Hematopoietic multipotent progenitor cell treated with erythropoietin and hydrocortisone succinate and interleukin-3 and kit ligand, for 15 days (in vitro differentiated cells): ENCODE measurements at places on chromosomes 5 and 9.

DNA sequence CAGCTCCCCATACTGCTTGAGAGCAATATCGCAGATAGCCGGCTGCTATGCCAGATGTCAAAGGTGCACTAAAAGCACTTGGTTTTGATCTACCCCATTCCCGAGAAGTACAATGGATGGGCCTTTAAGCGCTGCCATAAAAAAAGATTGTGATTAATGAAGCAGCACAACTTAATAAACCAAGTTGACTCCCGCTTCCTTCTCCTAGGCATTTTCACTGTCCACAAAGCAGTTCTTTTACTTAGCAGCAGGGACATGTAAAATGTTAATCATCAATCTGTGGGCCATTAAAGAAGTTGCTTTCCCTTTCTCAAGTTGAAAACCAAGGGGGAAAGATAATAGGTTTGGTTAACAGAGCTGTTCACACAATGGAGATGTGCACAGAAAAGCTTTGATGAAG is 176.4 kb downstream of the TRPM6 start:
- DNase-seq = no peak

DNA sequence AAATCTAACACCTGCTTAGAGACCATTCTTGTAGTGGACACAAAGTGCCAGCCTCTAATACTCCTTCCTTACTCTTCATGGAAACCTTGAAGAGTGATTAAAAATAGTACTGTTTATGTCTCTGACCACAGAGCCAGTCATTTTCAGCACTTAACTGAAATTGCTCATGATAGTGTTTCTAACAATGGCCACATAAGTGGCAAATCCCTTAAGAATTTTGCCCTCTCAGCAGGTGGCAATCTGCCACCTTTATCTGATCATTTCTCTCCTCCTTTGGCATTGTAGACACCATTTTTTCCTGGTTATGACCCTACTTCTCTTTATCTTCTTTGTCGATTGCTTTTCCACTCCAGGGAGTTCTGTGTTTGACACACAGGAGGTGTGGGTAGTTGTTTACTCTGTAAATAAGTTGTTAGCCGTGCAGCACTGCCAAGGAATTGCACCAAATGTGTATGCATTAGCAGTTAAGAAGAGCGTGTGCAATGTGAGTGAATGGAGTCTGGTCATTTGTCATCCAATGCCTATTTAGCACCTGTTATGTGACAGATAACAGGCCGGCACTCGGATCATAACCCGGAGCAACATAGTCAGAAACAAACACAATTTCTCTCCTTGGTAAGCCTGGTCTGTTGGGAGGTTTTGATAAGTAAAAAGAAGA is 36.8 kb upstream of the STARD4 start:
- no peak for DNase-seq

- DNase-seq = no peak
Observed at GRCh38 chr5:66697796-66698564, 101.8 kb downstream of the MAST4 start.

DNA sequence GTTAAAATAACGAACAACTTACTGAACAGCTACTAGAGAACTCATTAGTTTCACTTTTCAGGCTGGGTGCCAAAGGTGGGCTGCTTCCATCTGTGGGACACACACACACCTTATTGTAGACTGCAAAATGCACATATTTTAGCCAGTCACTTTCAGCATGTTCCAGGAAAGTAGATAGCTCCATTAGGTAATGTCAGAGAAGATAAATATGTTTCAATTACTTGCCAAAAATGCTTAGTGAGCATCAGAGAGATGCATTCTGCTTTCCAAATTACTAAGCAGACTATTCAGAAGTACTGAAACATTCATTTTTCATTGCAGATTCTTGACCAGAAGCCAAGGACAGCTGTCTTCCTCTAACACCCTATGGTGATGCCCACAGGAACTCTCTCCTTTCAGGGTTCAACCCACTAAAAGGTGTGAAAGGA is 56.2 kb upstream of the APC start:
- DNase-seq = no peak

GRCh38 chr5:133981714-133982113 is 13.3 kb upstream of the C5orf15 start:
- no peak for DNase-seq

DNA sequence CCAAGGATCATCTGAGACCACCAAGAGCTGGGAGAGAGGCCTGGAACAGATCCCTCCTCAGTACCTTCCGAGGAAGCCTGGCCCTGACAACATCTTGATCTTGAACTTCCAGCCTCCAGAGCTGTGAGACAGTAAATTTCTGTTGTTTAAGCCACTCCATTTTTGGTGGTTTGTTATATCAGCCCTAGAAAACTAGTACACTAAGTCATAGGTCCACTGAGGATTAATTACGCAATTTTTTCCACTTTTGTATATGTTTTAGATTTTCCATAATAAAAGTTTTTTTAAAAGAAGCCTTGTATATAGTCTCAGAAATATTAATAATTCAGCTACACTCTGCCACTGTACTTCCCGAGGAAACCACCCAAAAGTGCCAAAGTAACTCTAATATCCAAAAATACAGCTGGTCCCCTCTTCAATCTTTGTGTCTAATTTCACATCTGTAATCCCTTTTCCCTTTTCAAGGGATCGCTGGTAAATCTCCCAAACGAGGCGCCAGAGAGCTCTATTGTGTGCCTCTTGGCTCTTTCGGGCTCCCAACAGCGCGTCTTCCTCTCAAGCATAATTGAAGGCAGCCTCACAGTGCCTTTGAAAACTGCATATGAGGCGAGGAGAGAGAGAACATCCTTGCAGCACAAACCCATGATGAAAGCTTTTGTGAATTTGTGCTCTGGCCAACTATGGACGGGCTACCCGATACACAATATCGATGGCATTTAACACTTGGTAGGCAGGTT is 32.7 kb downstream of the PRUNE2 start:
- no peak for DNase-seq

DNA sequence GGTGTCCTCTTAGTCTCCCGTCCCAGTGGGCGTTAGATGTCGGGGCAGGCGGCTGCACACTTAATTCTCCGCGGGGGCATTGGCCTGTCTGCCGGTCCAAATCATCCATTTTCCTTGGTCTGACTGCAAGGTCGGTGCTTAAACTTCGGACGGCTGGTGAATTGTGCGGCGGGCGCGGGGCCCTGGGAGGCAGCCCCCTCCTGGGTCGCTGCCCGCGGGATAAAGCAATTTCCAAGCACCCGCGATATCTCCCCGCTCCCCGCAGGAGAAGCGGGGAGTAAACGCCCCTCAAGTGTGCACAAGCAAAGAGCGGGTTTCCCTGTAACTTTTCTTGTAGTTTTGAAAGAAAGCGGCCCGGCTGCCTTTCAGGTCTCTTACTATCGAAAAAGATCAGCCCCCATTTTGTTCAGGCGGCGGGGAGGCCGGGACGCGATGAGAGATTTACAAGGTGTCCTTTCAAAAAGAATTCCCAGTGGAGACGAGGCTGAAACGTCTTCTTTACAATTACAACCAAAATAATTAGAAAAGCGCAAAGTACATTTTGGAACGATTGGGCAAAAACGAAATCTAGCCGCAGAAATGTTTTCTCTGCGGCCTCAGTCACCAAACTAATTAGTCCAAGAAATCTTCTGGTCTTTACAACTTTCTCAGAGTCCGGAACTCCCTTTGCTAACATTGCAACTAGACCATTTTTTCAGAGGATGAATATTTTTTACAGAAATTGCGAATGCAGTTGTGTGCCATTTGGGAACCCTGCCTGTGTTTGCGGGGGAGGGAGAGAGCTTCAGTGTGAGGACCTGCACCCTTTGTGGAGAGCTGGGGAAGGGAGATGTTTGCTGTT is 1.8 kb downstream of the IRX1 start:
- no peak for DNase-seq

GRCh38 chr5:132429463-132430440 is 60.2 kb downstream of the SLC22A5 start:
- no peak for DNase-seq

DNA sequence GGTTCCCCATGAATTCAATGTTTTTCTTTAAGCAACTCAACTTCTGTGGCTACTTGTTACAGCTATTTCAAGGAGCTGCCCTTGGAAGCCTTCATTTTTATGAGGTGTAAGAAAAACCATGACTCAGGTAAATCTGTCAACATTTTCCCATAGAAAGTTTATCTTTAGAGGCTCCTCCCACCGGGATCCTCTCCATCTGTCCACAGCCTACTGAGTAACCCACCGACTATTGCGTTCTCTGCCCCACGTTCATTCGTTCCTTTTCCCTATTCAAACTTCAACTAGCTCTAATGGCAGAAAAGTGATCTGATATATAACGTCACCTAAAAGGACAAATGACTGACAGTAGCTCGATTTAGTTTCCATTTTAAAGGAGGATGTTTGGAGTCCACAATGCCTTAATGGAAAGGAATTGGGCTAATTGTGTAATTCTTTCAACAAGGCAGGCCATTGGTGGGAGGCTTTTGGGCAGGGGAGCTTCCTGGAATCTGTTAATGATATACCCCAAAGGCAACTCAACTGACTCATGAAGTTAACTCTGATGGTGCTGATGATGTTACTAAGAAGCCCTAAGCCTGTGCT is 29.3 kb upstream of the NR3C1 start:
- DNase-seq = no peak

DNA sequence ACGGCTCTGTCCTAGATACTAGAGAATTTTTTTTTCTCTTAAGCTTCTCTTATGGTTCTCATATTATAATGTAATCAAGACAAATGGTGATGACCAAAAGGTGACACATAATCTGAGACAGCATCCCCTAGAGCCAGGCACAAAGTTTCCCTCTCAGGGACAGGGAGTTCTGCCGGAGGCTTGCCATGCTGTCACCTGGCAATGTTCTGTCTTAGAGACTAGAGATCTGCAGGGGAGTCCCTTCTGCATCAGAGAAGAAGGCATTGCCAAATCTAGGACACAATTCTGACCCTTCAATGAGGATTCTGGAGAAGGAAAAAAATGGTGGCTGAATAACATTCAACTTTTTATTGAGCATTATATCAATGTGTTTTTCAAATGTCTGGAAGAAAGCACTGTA is 261.2 kb upstream of the TRPC7 start:
- no peak for DNase-seq

DNA sequence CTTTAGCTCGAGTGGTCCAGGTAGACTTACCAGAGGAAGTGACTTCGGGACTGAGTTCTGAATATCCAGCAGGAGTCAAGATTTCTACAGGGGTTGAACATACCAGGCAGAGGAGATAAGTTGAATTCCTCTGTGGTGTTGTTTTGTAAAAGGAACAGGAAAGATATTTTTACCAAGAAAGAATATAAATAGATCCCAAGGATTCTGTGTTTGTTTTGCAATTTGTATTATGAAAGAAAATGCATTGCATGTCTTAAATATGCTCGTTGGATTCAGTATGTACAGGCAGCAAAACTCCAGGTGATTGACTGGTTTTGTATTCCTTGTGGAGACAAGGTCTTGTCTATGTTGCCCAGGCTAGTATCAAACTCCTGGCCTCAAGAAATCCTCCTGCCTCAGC is 197.8 kb downstream of the FRMD3 start:
- no peak for DNase-seq

DNA sequence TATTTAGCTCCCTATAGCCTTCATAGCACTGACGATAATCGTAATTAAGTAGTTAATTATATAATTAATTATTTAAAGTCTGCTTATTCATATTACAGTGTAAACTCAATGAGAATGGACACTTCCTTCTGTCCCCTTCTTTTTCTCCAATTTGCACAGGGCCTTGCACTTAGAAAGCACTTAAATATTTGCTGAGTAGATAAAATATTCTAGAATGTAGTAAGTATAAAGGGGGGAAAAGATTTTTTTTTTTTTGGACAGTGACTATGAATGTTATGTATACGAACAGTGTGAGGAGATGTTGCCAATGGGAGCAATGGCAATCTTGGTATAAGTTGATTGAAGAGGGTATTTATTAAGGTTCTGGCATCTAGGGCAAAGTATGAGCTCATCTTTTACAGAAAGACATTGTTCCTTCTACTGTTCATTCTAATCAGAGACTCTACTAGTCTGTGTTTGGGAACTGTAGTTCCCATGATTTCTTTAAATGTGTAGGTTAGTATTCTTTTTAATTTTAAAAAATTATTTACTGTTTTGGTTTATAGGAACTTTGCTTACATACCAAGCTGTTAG is 49.4 kb downstream of the YTHDC2 start:
- no peak for DNase-seq

DNA sequence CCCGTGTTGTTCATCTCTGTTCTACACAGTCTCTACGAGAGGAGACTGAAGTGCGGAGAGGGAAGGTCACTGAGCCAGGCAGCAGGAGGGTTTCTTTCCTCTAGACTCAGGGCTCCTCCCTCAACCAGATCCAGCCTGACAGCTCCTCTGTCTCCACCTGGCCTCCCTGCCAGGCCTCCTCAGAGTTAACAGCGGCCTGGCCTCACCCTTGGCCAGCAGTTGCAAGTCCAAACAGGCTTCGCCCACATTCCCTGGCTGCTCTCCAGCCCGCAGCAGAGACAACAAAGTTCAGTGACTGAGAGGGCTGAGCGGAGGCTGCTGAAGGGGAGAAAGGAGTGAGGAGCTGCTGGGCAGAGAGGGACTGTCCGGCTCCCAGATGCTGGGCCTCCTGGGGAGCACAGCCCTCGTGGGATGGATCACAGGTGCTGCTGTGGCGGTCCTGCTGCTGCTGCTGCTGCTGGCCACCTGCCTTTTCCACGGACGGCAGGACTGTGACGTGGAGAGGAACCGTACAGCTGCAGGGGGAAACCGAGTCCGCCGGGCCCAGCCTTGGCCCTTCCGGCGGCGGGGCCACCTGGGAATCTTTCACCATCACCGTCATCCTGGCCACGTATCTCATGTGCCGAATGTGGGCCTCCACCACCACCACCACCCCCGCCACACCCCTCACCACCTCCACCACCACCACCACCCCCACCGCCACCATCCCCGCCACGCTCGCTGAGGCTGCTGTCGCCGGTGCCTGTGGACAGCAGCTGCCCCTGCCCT is at the start of gene HRCT1:
Gene HRCT1 (plus strand): TSS at position 291 of the 768 bp plus-strand sequence. CDS start 86 bp downstream, at position 377.
- DNase-seq = no peak

- no peak for DNase-seq
Observed at GRCh38 chr9:1008216-1008615, 31.8 kb downstream of the DMRT3 start.

DNA sequence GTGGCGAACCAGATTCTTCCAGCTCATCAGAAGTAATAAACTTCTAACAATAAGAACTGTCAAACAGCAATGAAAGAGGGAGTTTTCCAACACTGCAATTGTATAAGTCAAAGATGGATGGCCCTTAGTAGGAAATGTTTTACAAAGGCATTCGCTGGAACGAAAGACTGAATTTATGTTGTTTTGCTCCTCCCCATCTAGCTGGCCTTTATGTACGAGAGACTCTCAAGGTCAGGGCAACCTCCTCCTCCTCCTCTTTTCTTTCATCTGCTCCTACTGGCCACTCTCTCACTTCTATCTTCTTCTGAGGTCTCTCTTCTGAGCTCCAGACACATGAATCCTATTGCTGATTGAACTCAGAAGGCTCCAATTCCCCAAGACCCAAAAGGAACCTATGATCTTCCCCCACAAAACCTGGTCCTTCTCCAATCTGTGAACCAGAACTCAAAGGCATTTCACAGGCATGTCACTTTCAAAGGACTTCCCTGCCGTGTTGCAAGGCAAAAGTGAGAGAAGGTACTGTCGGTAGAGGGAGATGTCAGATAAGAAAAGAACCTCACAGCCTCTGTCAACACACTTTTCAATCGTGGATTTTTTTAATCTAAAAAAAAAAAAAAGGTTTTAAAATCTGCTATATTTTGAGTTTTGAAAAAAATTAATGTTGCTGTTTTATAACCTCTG is 28.5 kb upstream of the PUM3 start:
- DNase-seq = no peak
